Endodermal cell (in vitro differentiated cells): ENCODE measurements at places on chromosomes 5 and 9.
A peak's percentile ranks its signal among the peaks of the same experiment; 100 is the strongest.

DNA sequence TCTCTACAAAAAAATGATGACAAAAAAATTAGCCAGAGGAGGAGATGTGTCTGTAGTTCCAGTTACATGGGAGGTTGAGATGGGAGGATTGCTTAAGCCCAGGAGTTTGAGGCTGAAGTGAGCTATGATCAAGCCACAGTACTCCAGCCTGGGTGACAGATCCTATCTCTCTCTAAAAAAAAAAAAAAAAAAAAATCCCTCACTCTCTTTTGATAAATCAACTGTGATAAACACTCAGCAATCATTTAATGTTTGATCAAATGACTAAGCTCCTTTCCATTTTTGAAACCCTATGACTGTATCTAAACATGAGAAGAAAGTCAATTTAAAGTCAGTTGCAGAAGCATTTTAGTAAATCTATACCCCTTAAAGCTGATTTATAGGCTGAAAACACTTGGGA lies 112.1 kb upstream of the IL6ST start:
- DNase-seq, result no peak
- H3K27me3 ChIP-seq, result no peaks in the 10 kb centered on the region
- no peak overlapping the region for H3K27ac ChIP-seq
- H3K36me3 ChIP-seq, result no peaks in the 10 kb centered on the region
- H3K4me1 ChIP-seq, result no peaks in the 10 kb centered on the region
- H3K4me3 ChIP-seq, result no peak overlapping the region

DNA sequence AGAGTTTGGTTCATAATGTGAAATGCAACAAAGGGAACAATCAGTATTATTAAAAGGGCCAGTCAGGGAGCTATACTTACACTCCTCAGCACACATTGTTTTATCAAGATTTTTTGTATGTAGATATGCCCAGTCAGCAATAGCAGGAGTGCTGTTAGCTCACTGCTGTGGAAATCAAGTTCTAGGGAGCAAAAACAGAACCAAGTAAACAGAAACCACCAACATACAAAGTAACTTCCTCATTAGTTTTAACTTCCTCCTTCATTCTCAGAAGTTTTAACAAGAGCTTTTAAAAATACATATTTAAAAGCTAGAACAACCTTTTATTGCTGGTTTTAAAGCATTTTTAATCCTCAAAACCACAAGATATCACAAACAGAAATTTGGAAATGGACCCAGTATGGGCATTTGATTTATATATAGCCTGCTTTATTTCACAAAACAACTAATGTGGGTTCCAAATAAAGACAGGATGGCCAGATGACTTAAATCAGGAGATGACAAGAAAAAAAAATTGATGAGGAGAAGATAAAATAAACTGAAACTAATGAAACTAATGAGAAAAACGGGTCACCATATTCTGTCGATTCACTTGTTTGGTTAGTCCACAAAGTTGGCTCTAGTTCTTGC lies 178.5 kb downstream of the ADAMTS12 start:
- no peak overlapping the region for H3K4me3 ChIP-seq
- H3K27ac ChIP-seq, result no peak overlapping the region
- no peaks in the 10 kb centered on the region for H3K36me3 ChIP-seq
- no peak for DNase-seq
- no peaks in the 10 kb centered on the region for H3K27me3 ChIP-seq

DNA sequence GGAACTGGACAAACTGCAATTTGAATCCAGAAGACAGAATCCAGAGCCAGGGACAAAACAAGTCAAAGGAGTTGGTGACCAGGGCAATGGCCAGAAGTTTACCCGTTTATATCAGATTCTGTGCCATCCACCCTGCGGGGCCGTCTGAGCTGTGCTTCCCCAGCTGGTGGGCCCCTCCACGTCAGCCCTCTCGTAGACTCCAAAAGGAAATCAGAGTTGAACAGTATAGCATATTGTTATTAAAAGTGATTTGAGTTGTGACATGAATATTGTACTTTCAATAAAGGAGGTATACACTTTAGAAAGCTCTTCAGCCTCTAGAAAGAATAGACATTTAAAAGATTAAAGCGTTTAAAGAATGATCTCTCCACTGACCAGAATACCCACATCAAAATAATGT lies 102.4 kb downstream of the NFIB start:
- H3K36me3 ChIP-seq, result no peaks in the 10 kb centered on the region
- H3K4me1 ChIP-seq, result no peaks in the 10 kb centered on the region
- H3K27me3 ChIP-seq, result peaks cover 20% of the 10 kb centered on the region
- no peak overlapping the region for H3K4me3 ChIP-seq
- DNase-seq, result no peak

GRCh38 chr5:32935283-32935682 lies 224.2 kb downstream of the NPR3 start:
- no peaks in the 10 kb centered on the region for H3K36me3 ChIP-seq
- no peaks in the 10 kb centered on the region for H3K27me3 ChIP-seq
- DNase-seq, result no peak
- peaks cover 10% of the 10 kb centered on the region for H3K4me1 ChIP-seq

GRCh38 chr9:133309608-133310007 lies 26.4 kb downstream of the SURF6 start:
- H3K36me3 ChIP-seq, result no peaks in the 10 kb centered on the region
- no peaks in the 10 kb centered on the region for H3K27me3 ChIP-seq
- H3K27ac ChIP-seq, result no peak overlapping the region
- H3K4me1 ChIP-seq, result no peaks in the 10 kb centered on the region
- no peak for DNase-seq

- no peaks in the 10 kb centered on the region for H3K36me3 ChIP-seq
- no peaks in the 10 kb centered on the region for H3K27me3 ChIP-seq
- H3K4me3 ChIP-seq, result no peak overlapping the region
- peaks cover 4% of the 10 kb centered on the region for H3K4me1 ChIP-seq
- no peak overlapping the region for H3K27ac ChIP-seq
These were observed 99.3 kb downstream of the ANGPTL2 start for GRCh38 chr9:127022913-127023660.

DNA sequence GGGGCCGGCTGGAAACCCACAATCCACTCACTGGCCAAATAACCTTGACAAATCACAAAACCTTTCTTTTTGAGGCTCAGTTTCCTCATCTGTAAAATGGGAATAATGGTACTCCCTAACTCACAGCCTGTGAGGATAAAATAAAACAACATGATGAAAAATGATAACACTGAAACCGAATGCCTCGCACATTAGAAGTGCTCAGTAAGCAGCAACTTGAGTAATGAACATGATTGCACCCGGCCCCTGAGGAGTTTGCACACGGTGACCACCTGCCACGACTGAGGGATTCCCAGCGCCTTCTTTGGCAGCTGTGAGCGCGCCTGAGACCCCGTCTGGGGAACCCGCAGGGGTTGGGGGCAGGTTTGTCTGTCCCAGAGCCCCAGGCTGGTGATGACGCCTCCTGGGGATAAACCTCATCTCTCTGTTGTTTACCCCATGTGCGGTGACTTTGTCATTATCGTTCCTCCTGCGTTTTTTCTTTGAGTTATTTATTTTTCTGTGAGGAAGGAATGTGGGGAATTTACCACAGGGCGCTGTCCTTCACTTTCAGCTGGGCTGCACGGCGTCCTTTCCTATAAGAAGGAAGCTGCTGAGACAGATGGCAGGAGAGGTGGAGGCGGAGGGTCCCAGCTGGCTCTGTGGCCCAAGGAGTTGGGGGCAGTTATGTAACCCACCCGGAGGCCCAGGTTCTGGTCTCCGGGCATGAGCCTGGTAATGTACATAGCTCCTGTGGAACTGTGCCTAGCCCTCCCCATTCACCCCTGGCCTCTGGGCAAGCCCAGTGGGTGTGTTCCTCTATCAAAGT lies 3.0 kb upstream of the SYNPO start:
- peak; percentile 82 for DNase-seq
- no peak overlapping the region for H3K4me3 ChIP-seq
- peak overlapping the region; percentile 12 for H3K27ac ChIP-seq
- H3K27me3 ChIP-seq, result no peaks in the 10 kb centered on the region

DNA sequence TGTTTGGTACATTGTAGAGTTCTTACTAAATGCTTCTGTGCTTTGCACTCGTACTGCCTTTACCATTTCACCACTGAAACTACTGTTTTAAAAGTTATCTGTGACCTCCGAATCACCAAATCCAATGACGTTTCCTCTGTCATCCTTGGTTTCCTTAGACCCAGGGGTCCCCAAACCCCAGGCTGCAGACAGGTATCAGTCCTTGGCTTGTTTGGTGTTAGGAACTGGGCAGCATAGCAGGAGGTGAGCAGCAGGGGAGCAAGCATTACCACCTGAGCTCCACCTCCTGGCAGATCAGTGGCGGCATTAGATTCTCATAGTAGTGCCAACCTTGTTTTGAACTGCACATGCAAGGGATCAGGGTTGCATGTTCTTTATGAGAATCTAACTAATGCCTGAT lies 26.8 kb upstream of the APC start:
- H3K27me3 ChIP-seq, result no peaks in the 10 kb centered on the region
- DNase-seq, result peak; percentile 74
- peaks cover 23% of the 10 kb centered on the region for H3K36me3 ChIP-seq
- peak overlapping the region; percentile 97 for H3K4me3 ChIP-seq
- peak overlapping the region; percentile 52 for H3K27ac ChIP-seq

DNA sequence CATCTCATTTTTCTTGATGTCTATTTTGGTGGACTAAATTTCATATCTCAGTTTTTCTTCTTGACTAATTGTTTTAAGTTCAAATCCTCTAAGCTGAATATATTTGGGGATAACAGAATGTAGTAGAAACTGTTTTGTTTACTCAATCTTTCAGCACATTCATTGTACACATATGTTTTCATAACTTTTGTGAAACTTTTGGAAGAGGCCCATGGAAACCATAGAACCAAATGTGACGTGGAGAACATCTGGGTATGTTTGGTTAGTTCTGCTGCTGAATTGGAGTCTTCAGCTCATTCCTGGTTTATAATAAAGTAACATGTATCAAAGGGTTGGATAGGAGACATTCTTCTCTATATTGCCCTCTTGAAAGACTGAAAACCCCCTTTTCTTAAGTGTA lies 88.4 kb downstream of the CCDC171 start:
- no peaks in the 10 kb centered on the region for H3K36me3 ChIP-seq
- no peak for DNase-seq
- H3K4me1 ChIP-seq, result no peaks in the 10 kb centered on the region

DNA sequence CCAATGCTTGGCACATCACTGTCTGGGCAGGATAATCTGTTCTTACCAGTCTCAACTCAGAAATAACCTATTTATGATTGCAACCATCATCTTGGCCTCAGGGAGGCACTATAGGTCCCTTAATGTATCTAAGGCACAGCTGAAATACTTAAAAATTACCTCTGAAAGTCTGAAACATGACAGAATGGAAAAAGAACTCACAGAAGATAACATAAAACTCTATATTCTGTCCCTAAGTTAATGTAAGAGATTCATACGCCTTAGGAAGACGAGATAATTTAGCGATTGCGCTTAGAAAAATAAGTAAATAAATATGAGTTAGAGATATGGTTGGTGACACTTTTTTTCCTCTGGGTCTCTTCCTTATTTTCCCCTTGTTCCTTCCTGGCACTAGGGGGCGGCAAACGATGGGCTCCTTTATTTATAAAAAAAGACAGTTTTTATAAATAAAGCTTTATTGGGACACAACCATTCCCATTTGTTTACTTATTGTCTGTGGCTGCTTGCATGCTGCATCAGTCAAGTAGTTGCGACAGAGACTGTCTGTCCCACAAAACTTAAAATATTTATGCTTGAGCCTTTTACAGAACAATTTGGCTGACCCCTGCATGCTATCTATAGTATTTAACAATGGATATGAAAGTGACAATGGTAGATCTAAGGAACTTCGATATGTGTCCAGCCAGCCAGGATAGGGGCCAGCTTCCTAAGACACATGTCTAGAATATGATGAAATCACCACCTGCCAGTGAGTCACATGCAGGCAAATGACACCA lies 79.6 kb downstream of the PDE4D start:
- no peak overlapping the region for H3K4me3 ChIP-seq
- H3K27me3 ChIP-seq, result no peaks in the 10 kb centered on the region
- no peaks in the 10 kb centered on the region for H3K36me3 ChIP-seq
- peak; percentile 73 for DNase-seq
- H3K4me1 ChIP-seq, result no peaks in the 10 kb centered on the region

DNA sequence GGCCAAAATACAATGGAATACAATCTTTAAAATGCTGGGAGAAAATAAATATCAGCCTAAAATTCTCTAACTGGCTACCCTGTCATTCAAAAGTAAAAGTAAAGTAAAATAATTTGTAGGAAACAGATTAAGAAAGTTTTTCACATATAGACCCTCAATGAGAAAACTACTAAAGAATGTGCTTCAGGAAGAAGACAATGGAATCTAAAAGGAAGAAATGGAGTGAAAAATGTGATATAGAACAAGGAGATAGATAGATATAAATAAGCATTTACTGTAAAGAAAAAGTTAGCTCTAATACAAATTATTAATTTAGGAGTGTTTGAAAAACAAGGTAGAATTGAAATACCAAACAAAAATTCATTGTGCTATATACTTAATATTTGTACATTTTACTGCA lies 368.6 kb upstream of the MPDZ start:
- no peak for DNase-seq
- no peak overlapping the region for H3K4me3 ChIP-seq
- H3K27ac ChIP-seq, result no peak overlapping the region
- no peaks in the 10 kb centered on the region for H3K27me3 ChIP-seq
- no peaks in the 10 kb centered on the region for H3K4me1 ChIP-seq
- no peaks in the 10 kb centered on the region for H3K36me3 ChIP-seq

DNA sequence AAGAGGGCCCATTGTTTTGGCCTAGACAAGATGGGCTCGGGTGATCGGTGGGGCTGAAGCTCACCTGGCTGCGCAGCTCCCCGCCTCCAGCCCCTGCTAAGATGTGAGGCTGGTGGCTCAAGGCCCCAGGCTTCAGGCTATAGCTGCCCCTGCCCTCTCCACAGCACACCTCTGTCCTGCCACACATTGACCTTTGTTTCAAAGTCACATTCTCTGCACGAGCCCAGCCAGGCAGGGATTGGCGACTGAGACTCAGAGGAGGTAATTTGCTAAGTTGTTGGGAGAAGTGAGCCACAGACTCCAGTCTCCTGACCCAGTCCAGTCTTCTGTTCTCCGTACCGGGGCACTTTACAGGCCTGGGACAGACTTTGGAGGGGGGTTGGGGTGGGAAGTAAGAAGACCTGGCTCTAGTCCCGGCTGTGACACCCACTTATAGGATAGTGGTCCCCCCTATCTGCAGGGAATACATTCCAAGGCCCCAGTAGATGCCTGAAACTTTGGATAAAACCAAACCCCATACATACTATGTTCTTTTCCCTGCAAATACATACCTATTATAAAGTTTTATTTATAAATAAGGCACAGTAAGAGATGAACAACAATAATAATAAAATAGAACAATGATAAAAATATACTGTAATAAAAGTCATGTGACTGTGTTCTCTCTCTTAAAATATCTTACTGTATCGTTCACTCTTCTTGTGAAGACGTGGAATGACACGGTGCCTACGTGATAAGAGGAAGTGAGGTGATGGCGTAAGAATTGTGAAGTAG lies 13.3 kb downstream of the PDGFRB start:
- H3K4me3 ChIP-seq, result no peak overlapping the region
- H3K27me3 ChIP-seq, result no peaks in the 10 kb centered on the region
- H3K4me1 ChIP-seq, result peaks cover 34% of the 10 kb centered on the region
- no peak overlapping the region for H3K27ac ChIP-seq
